Kasumi-1 (cell line): ENCODE measurements at places on chromosomes 11 and 22.

DNA sequence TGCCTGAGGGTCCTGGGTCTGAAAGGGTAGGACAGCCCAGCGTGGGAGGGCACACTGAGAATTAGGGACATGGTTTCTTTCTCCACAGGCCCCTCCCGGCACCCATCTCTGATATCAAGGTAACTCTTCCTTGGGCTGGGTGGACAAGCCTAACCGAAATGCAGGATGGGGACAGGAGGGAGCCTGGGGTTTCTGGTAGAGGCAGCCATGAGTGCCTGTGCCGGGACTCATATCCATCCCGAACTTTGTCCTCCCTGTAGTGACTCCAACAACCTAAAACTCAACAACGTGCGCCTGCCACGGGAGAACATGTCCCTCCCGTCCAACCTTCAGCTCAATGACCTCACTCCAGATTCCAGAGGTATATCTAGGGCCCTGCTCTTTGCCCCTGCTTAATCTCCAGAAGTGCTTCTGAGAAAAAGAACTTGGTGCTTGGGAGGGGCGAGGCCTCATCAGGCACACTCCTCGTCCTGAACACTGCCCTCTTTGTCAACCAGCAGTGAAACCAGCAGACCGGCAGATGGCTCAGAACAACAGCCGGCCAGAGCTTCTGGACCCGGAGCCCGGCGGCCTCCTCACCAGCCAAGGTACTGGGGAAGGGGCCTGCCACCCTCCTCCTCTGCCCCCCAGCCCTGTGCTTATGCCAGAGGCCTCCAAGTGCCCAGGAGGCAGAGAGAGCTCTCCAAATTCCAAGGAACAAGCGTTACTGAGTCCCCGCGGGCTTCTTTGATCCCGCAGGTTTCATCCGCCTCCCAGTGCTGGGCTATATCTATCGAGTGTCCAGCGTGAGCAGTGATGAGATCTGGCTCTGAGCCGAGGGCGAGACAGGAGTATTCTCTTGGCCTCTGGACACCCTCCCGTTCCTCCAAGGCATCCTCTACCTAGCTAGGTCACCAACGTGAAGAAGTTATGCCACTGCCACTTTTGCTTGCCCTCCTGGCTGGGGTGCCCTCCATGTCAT, 3.1 kb downstream of the TMEM25 start:
- DNase-seq, result no peak

DNA sequence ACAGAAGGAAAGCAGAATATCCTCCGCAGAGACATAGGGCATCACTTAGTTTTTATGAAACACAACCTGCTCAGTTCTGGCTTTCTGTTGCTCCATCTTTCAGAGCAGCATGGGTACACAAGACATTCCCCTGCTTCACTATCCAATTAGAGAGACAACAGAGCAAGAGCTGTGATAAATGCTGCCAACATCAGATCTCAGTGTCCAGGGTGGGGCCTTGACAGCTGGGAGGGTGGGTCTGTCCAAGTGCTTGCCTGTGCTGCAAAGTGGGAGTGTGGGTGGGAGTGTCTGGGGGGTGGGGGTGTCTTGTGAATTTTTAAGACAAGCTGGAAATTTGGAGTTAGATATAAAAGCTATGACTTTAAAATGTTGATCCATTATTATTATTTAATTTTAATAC, 369.6 kb downstream of the TENM4 start:
- DNase-seq, result no peak

- DNase-seq, result no peak
Observed at GRCh38 chr11:127073621-127074020, 73.1 kb upstream of the KIRREL3 start.

GRCh38 chr22:46969491-46969890, 207.0 kb downstream of the TBC1D22A start:
- no peak for DNase-seq

DNA sequence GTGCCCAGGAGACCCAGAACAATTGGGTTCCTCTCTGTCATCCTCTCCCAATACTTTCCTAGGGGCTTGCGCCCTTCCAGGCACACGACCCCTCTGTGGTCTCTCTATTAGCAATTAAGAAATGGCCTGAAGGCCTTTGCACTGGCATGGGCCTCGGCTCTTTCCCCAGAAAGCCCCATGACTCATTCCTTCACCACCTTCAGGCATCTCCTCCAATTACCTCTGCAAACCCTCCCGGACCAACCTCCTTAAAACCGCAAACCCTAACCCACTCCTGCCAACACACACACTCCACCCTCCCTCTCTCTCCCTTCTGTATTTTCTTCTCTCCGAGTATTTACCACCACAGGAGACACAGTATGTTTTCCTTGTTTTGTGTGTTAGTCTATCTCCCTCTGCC, 36.7 kb downstream of the LARGE1 start:
- DNase-seq, result no peak

DNA sequence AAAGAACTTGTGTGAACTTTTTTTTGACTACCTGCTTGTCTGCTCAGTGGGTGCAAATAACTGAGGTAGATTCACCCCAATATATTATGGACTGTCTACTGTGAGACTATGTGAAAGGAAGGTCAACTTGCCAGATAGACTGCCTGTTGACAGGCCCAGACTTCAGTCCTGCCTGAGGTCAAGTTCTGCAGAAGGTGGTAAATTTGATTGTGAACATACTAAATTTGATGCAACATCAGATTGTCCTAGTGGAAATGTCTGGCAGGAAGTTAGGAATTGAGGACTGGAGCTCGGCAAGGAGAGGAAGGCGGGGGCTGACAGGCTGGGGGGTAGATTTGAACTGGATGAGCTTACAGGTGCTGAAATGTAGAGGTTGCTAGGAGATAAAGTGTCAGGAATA, 140.7 kb downstream of the TTC28 start:
- DNase-seq, result no peak

- DNase-seq, result no peak
Observed at GRCh38 chr11:112650527-112650926, 310.7 kb upstream of the NCAM1 start.

DNA sequence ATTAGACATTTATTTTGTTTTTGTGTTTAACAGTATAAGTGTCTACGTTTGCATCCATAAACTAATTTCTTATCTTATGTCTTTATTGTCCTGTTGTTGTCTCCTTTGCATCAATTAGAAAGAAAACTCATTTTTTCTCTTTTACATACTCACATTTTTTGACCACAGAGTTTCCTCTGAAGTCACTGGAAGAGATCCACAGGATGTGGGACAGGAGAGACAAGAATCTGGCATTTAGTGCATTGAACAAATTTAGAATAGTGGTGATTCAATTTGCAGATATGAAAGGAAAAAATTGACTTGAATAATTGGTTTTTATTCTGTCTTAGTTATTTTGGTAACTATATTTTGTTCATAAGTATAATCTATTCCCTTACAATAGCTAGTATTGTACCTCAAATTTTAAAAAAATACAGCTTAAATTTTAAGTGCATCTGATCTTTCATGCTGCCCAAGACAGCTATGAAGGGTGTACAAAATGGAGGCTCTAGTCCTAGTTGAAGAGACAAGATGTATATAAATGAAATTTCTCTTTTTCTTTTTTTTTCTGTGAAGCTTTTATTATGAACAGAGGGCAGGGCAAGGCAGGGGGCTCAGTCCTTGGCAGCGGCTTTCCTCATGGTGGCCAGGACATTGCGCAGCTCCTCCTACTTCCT, 24.4 kb downstream of the HORMAD2 start:
- no peak for DNase-seq

DNA sequence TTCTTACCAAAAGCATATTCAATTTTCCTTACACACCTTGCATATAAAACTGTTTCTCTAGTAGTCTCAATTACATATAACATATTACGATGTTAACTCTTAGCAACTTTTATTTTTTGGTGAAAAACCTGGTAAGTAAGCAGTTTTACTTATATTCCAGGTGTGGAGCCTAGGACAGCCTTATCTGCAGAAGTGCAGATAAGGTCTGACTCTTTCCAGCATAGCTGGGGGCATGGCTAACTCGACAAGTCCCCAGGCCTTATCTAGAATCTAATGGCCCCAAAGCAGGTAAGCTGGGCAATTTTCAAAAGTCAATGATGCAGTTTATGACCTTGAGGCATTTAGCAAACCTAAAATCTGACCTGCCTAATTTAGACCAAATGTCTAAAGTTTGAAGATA, 4.2 kb upstream of the C1QTNF6 start:
- DNase-seq, result no peak

DNA sequence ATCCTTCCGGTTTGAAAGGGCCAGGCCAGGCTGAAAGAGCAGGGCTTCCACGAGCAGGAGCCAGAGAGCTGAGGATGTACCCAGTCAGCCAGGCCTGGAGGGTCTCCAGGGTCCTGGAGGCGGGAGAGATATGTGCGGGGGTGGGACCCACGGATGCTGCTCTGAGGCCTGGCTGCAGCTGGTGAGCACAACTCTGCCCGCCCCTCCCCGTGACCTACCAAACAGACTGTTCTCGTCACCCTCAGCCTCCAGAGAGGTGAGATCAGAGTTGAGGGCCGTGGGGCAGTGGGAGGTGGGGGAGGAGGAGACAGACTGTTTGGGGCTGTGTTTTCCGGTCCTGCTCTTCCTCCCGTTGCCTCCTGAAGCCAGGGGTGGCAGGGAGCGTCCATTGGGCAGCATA, 42.2 kb downstream of the TRIOBP start:
- DNase-seq, result no peak
